ENCODE measurements at places on chromosomes 7 and 10.

GRCh38 chr10:96345222-96345621 lies 13.6 kb downstream of the OPALIN start:
- no peak for DNase-seq

GRCh38 chr10:44386546-44387052 lies 1.7 kb upstream of the CXCL12 start:
- peak; percentile 84 for DNase-seq

DNA sequence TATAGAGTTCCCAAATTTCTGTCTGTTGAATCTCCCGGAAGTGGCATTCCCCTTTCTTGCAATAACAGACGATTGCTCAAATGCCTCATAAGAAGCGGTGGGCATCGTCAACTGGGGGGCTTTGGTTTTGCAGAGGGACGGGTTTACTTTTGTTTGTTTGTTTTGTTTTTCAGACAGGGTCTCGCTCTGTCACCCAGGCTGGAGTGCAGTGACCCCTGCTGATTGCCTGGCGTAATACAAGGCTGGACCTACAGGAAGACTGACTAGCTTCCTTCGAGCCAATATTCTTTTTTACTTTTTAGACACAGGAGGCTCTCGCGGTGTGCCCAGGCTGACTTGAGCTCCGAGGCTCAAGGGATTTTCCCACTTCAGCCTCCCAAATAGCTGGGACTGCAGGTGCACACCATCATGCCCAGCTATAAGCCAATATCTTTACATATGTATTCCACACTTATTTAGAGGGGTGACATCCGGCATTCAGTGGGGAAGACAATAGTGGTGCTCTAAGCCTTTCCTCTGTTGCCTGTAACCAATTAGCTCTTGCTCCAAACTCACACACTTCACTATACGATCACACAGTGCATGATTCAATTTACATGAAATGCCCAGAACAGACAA lies 58.1 kb downstream of the FHIP2A start:
- peak; percentile 57 for DNase-seq

- DNase-seq = peak; percentile 7
Measured at GRCh38 chr10:13161857-13162271, 506 bp downstream of the MCM10 start.

GRCh38 chr10:68302503-68302823 lies 29.4 kb upstream of the HNRNPH3 start:
- DNase-seq = no peak

DNA sequence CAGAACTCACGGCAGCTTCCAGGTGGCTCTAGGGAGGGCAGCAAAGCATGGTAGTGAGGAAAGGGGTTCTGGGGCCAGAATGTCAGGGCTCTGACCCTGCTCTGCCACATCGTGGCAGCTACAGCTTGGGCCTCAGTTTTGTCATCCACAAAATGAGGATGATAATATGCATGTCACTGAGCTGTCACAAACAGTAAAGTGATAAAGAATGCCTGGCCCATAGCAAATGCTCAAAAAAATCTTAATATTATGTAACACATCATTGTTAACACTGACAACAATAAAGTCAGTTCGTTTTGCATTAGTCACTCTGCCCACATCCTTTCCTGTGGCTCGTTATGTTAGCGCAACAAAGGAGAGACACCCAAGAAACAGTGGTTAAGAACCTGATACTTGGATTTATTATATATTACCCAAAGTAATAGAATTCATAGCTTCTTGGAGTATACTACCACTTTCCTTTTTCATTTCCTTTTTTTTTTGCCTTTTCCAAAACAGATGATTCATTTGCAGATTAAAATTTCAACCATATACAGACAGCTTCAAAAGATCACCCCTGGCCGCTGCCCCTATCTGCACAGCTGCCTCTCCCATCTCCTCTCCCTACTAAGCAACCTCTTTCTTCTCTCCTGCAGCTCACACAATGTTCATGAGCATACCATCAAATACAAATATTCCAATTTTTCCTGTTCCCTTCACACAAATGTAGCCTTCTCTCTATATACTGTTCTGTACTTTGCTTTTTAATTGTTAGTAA lies 45.5 kb upstream of the DDC start:
- peak; percentile 83 for DNase-seq

DNA sequence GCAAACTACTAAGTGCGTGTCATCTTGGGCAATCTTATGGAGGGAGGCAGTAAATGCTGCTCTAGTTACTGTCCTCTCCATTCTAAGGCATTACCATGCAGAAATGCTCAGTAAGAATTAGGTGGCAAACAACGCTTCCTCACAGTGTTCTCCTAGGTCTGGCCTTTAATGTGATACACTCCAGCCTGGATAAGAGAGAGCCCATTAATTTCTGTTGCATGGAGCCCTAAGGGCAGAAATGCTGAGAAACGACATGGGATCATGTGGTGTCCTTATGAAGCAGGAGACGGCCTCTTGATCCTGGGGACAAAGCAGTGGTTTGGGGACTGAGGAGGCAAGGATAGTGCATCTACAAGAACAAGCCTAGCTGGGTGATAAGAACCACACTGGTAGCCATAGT lies 44.0 kb downstream of the SLC25A13 start:
- no peak for DNase-seq

- no peak for DNase-seq
Measured at GRCh38 chr7:716222-716621, 10.3 kb upstream of the DNAAF5 start.

Measured in cardiac fibroblast (primary cell).